ENCODE measurements at places on chromosomes 11 and 22.

GRCh38 chr22:46114518-46115387 is 35.6 kb upstream of the PPARA start:
- DNase-seq = no peak

DNA sequence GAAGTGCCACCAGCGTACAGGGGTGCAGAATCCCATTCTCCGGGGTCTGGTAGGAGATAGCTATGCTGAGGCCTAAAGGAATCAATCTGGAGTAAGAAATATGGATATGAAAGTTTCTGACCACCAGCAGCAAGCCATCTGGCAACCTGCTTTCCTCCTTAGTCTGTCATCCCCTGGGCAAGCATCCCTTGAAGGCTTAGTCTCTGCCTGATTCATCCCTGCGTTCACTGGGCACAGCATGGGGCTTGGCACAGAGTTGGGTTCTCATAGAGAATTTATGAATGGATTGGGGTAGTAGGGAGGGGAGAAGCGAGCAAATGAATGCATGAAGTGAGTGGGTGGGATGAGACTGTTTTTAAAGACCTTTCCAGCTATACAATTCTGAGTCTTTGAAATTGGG is 85.8 kb upstream of the NARS2 start:
- DNase-seq = no peak

GRCh38 chr22:29172216-29172615 is 33.5 kb upstream of the EMID1 start:
- no peak for DNase-seq

- DNase-seq = no peak
Measured at GRCh38 chr11:120515186-120515723, 3.7 kb downstream of the GRIK4 start.

GRCh38 chr22:35359380-35360065 is 21.4 kb upstream of the HMOX1 start:
- DNase-seq = no peak

GRCh38 chr11:61498767-61499341 is 9.7 kb upstream of the LRRC10B start:
- no peak for DNase-seq

DNA sequence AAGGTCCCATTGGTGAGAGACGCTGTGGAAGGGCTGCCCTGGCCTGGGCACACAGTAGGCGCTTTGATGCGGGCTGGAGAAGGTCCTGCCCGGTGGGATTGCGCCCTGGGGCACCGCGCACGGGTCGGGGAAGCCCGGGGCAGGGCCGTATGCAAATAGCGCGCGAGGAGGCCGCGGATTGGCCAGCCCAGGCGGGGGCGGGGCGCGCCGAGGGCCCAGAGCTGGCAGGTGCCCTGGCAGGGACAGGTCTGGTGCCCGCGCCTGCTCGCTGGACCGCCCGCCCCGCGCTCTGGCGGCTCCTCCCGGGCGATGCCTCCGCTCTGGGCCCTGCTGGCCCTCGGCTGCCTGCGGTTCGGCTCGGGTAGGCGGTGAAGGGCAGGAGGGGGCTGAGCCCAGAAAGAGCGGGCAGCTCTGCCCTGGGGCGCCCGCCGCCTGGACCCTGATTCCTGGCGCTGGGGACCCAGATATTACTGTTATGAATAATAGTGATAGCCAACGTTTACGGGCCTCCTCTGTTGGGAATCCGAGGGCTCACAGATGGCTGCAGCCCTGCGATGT is at the start of gene UPK3A:
UPK3A (plus strand) TSS at position 245 of the 558 bp plus-strand sequence; CDS start at position 310, 65 bp downstream.
- no peak for DNase-seq

GRCh38 chr11:64284962-64285884 is at the start of gene GPR137:
TSS of gene GPR137 (plus strand) at chr11:64285848. CDS start at chr11:64286525, 677 bp downstream.
- DNase-seq = peak; percentile 75

GRCh38 chr11:61685617-61685967 is 5.4 kb downstream of the DAGLA start:
- DNase-seq = no peak

DNA sequence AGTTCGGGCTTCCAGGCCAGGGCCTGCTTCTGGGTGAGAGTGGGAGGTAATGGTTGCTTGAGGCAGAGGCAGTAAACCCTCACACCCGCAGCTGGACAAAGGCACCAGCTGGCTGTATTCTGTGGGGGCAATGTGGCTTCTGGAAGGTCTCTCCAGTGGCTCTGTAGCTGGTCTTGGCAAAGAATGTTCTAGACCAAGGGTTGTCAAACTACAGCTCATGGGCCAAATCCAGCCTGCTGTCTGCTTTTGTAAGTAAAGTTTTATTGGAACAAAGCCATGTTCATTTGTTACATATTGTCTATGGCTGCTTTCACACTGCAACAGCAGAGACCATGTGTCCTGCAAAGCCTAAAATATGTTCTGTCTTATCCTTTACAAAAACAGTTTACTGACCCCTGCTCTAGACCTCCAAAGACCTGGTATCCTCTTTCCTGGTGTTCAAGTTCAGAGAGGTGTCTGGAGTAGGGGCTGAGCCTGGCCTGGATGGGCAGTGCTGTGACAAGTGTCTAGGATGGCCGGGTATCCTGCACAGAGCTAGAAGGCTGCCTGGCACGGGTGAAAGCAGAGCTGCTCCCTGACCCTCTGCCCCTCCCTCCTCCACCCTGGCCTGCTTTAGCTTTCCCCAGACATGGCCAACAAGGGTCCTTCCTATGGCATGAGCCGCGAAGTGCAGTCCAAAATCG is 3.4 kb downstream of the TAGLN start:
- no peak for DNase-seq

GRCh38 chr11:10087186-10087922 is 206.7 kb downstream of the SBF2 start:
- no peak for DNase-seq

DNA sequence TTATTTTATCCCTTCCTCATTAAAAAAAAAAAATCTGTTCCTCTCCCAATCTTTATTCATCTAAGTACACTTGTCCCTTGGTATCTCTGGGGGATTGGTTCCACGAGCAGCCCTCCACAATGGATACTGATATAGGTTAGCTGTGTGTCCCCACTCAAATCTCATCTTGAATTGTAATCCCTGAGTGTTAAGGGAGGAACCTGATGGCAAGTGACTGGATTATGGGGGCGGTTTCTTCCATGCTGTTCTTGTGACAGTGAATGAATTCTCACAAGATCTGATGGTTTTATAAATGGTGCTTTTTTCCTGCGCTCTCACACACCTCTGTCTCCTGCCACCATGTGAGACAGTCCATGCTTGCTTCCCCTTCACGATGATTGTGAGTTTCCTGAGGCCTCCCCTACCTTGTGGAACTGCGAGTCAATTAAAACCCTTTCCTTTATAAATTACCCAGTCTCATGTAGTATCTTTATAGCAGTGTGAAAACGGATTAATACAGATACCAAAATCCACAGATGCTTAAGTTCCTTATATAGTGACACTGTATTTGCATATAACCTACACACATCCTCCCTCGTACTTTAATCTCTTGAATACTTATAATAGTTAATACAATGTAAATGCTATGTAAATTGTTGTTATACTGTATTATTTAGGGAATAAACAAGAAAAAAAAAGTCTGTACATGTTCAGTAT is 62.0 kb downstream of the PACS1 start:
- DNase-seq = no peak

- peak; percentile 79 for DNase-seq
Measured at GRCh38 chr11:67401495-67402191, at the start of gene PPP1CA. TSS of gene PPP1CA (minus strand) at chr11:67401858. CDS start at chr11:67401782, 76 bp downstream.

- DNase-seq = no peak
Measured at GRCh38 chr22:23526596-23527316, 53.3 kb downstream of the IGLL1 start.

GRCh38 chr11:113313601-113314000 is 782 bp upstream of the TTC12 start:
- no peak for DNase-seq

DNA sequence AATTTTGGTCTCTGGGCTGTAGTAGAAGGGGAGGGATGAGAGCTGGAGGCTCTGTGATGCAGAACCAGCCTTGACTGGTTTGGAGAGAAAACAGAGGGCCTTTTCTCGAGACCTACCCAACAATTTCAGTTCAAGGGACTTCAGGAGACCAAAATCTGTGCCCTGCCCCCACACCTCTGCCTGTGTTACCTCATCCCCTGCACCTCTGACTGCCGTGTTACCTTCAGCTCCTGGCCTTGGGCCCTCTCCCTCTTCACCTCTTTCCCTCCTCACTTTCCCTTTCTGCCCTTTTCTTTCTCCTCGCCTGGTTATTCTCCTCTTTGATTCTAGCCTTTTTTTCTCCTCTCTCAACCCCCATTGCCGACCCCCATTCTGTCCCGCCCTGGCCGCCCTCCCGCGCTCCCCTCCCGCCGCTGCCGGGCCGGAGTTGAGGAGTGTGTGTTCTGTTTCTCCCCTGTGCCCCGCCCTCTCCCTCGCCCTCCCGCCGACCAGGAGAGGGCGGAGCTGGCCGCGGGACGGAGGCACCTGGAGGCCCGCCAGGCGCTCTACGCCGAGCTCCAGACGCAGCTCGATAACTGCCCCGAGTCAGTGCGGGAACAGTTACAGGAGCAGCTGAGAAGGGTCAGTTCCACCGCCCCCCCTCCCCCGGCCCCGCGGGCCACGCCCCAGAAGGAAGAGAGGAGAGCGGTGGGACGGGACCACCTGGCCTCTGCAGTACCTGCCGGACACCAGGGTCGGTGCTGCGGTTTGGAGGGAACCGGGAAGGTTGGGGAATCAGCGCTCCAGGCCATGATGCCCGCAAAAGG is 27.2 kb downstream of the PHLDB1 start:
- DNase-seq = no peak

DNA sequence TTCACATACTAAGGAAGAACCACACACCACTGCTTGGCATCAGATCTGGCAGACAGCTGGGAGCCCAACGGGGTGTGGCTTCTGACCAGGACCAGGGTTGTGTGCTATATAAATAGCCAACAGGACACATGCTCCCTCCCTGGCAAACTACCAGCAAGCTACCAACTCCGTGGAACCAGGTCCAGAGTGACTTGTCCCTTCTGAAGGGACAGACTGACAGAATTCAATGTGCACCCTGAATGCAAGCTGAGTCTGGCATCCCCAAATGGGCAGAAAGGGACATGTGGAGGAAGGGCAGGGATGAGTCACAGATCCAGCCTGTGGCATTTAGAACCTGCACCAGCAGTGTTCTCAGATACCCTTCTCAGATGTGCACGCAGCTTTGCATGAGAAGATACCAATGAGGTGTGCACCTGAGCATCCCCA is 92.9 kb downstream of the MICAL3 start:
- no peak for DNase-seq

GRCh38 chr11:19079643-19080440 is 19.3 kb upstream of the MRGPRX2 start:
- no peak for DNase-seq

DNA sequence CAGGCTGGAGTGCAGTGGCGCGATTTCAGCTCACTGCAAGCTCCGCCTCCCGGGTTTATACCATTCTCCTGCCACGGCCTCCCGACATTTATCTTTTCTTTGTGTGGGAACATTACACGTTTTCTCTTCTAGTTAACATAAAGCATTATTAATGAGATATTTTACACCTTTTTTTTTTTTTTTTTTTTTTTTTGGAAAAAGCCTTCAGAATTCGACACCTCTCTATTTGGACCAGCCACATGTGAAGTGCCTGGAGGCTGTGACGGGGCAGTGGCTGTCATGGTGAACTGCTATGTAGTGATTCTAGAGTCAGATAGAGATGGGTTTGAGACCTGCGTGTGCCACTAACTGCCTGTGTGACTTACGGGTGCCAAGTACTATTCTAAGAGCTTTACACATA is 64.3 kb downstream of the SMIM38 start:
- DNase-seq = no peak

- DNase-seq = no peak
Measured at GRCh38 chr22:20087319-20088262, 7.5 kb downstream of the DGCR8 start.

DNA sequence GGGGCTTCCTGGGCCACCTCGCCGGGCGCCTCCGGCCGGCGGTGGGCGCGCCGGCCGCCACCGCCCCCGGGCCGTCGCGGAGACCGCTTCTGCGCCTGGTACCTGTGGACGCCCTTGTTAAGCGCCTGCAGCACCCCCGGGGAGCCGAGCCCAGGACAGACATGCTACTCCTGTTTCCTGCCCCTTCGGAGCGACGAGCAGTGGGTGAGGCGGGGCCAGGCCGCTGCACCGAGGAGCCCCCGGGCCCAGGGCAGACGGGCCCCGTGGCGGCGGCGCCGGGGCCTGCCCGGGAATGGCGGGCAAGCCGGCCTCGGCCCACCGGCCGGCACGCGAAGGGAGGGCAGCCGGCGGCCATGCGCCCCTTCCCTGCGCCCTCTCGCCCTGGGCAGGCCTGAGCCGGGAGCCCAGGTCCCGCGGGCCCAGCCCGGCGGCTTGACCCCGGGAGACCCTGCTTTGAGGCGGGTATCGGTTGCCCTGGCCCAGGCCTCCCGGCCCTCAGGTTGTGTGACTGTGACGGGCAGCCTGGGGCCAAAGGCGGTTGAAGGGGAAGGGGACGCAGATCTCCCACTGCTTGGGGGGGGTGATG is 789 bp upstream of the KDM2A start:
- DNase-seq = peak; percentile 11

DNA sequence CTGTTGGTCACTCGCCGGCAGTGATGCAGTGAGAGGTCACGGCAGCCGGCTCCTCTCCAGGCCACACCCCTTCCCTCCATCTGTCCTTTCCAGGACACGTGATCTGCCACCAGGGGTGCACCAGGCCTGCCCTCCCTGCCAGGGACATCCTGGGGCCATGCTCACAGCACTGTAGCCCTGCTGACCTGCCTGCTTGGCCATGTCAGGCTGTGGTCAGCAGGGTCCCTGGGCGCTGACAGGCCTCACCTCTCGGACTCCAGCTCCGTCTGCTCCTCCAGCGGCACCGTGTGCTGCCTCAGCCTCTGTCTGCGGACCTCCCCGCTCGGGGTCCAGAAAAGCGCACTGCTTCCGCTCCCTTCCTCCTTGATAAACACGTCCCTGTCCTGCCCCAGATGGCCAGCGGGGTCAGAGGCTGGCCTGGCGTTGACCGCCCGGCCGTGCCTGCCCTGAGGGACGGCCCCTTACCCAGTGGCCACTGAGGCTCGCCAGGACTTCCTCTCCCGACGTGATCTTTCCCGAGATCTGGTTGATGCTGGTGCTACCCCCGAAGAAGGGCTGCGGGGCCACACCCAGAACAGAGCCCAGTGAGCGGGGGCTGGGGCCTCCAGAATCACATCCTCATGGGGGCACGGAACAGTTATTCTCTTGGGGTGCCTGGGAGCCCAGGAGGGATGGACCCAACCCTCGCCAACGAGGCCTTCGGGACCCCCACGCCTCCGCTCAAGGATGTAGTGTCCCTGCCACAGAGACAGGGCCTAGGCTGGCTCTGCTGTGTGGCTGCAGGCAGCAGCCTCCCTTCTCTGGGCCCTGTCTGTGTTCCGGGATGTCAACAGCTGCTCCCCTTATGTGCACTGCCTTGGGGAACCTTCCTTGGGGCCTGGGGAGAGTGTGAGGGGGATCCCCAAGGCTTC is 36.3 kb upstream of the CARS1 start:
- no peak for DNase-seq

All from activated naive CD8-positive, alpha-beta T cell treated with anti-CD3 and anti-CD28 coated beads, Interleukin-2, amount 50 U/mL, for 16 hours (primary cell).